Osteoblast (primary cell): ENCODE measurements at places on chromosomes 3 and 15.

GRCh38 chr15:64503197-64503596 is 42.8 kb downstream of the ZNF609 start:
- no peak for DNase-seq

GRCh38 chr3:184261270-184261853 is at the start of gene CAMK2N2:
TSS of gene CAMK2N2 (minus strand) at chr3:184261553. CDS start at chr3:184261285, 268 bp downstream.
- DNase-seq: peak; percentile 98

DNA sequence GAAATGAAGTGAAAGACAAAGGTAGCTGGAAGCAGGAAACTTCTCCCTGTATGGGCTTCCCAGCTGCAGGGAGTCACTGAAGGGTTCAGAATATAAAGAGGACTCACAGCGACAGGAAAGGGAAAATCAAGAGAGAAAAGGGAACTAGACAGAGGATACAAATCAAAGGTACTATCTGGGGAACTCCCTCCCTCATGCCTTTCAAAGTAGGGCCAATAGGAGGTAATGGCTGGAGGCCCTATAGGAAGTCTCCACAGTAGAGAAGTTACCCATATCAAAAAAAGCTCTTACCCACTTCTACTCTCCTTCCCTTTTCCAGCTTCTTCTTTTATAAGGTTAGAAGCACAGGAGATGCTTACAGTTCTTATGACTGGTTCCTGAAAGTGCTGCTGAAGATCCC is 43.5 kb downstream of the FMN1 start:
- no peak for DNase-seq

- DNase-seq: no peak
These were observed 1309.7 kb downstream of the ROBO2 start for GRCh38 chr3:78349571-78349970.

GRCh38 chr3:71927505-71928066 is 142.6 kb upstream of the PROK2 start:
- DNase-seq: no peak
